Memory B cell (primary cell): ENCODE measurements at places on chromosomes 1 and 21.

DNA sequence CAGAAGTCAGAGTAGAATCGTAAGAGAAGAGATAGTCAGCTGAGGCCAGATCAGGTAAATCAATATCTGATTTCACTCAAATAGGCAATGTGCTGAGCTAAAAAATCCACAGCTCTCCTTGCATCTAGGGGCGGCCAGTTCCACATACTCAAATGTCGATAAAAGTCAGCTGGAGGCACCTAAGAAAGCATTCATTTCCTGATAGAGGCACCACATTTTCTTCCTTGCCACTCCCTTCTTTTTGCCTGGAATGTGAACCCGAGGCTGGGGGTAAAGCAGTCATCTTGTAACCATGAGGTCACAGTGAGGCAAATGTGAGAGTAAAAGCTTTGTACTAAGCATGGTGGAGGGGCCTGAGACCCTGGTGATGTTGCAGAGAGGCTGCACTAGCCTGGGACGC, 24.2 kb upstream of the CTPS1 start:
- peaks cover 21% of the 10 kb centered on the region for H3K27me3 ChIP-seq
- H3K36me3 ChIP-seq: peaks cover 1% of the 10 kb centered on the region
- no peak overlapping the region for H3K27ac ChIP-seq
- no peak for DNase-seq

- no peaks in the 10 kb centered on the region for H3K27me3 ChIP-seq
- H3K27ac ChIP-seq: no peak overlapping the region
- no peaks in the 10 kb centered on the region for H3K4me1 ChIP-seq
- H3K4me3 ChIP-seq: no peak overlapping the region
- no peak for DNase-seq
Measured at GRCh38 chr21:32322103-32322502, 23.4 kb downstream of the MRAP start.

- H3K27me3 ChIP-seq: no peaks in the 10 kb centered on the region
- no peak overlapping the region for H3K4me3 ChIP-seq
- no peak for DNase-seq
- peaks cover 18% of the 10 kb centered on the region for H3K36me3 ChIP-seq
- H3K4me1 ChIP-seq: peaks cover 3% of the 10 kb centered on the region
- no peak overlapping the region for H3K27ac ChIP-seq
Measured at GRCh38 chr1:45385302-45385701, 45.1 kb upstream of the MUTYH start.

- H3K4me3 ChIP-seq: no peak overlapping the region
- H3K36me3 ChIP-seq: no peaks in the 10 kb centered on the region
- no peaks in the 10 kb centered on the region for H3K27me3 ChIP-seq
- no peak overlapping the region for H3K27ac ChIP-seq
Measured at GRCh38 chr1:190494451-190494850, 16.8 kb upstream of the BRINP3 start.

DNA sequence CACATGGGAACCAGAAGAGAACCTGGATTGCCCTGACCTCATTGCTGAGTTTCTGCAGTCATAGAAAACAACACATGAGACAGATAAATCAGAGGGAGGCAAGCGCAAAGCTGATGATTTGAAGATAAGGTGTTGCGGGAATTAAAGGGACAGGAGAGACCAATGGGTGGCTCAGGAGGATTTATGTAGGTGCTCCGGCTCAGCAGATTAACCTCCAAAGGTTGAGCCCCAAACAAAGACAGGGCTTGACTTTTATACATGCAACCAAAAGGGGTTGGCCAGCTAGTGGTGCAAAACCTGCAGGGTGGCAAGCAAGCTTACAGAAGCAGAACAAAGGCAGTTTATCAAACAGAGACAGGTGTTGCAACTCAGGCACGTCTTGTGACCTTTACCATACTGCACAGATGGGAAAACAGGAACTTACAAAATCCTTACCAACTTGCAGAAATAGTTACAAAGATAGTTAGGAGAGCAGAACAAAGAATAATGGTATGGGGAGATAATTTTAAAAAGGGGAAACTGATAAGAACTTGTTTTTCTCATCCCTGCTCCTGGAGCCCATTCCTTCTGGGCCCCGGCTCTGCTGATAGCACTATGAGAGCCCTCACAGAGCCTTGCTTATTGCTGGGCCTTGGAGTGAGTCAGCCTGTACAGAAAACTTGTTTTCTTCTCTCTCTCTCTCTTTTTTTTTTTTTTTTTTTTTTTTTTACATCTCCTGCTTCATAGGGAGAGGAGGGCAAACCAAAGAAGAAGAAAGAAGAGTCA, 93.6 kb downstream of the SNRPE start:
- H3K4me3 ChIP-seq: no peak overlapping the region
- no peaks in the 10 kb centered on the region for H3K4me1 ChIP-seq
- H3K27me3 ChIP-seq: peaks cover 13% of the 10 kb centered on the region
- DNase-seq: no peak
- H3K36me3 ChIP-seq: peaks cover 10% of the 10 kb centered on the region

- no peak overlapping the region for H3K4me3 ChIP-seq
- H3K27me3 ChIP-seq: no peaks in the 10 kb centered on the region
- peaks cover 32% of the 10 kb centered on the region for H3K4me1 ChIP-seq
Measured at GRCh38 chr1:114467491-114467890, 43.5 kb downstream of the TRIM33 start.

GRCh38 chr21:36288651-36289243, 31.2 kb upstream of the MORC3 start:
- peaks cover 30% of the 10 kb centered on the region for H3K36me3 ChIP-seq
- no peak for DNase-seq
- H3K4me3 ChIP-seq: peak overlapping the region; percentile 56
- peaks cover 10% of the 10 kb centered on the region for H3K4me1 ChIP-seq
- no peaks in the 10 kb centered on the region for H3K27me3 ChIP-seq

DNA sequence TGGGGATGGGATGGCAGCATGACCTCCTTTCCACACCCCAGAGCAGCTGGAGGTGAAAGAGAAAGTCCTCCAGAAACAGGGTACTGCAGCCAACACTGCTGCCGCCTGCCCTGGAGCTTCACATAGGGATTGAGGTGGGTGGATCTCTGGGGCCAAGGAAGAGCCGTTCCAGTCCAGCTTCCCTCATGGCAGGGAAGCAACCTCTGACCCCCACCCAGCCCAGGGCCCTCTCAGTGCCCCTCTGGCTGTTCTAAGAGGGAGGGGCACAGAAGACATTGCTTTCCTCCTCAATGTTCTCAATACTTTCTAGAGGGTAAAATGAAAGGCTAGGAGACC, 5.7 kb downstream of the KIF21B start:
- H3K27ac ChIP-seq: no peak overlapping the region
- H3K4me1 ChIP-seq: peaks cover 69% of the 10 kb centered on the region
- peak overlapping the region; percentile 57 for H3K4me3 ChIP-seq
- H3K27me3 ChIP-seq: no peaks in the 10 kb centered on the region

- H3K36me3 ChIP-seq: peaks cover 10% of the 10 kb centered on the region
- no peak for DNase-seq
Measured at GRCh38 chr1:59397139-59397858, 100.4 kb downstream of the FGGY start.

DNA sequence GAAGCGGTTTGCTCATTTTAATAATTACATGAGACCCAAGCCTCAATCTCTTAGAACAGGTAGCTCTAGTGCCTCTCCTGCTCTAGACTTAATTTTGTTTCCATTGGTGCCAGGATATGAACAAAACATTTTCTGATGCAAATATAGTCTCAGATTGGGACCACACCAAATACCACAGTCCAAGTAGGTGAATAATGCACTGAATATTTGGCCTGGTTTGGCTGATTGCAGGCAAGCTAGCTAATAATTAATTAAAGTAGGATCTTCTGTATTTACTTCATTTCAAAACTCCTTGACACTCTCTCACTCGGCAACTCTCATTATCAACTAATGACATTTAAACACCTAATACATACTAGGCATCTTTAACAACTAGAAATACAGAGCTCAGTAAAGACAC, 219.6 kb downstream of the LTN1 start:
- H3K4me3 ChIP-seq: no peak overlapping the region
- H3K36me3 ChIP-seq: peaks cover 8% of the 10 kb centered on the region
- no peaks in the 10 kb centered on the region for H3K27me3 ChIP-seq
- no peaks in the 10 kb centered on the region for H3K4me1 ChIP-seq

DNA sequence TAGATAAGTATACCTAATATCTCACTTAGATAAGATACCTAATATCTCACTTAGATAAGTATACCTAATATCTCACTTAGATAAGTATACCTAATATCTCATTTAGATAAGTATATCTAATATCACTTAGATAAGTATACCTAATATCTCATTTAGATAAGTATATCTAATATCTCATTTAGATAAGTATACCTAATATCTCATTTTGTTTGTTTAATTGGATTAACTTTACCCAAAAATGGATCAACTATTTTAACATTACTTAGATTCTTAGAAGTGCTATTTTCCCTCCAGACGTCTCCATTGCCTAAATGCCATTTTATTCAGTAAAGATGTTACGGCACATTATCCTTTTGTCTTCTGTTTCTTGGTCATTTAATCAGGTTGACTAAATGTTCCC, 346.4 kb downstream of the CHRM3 start:
- H3K4me1 ChIP-seq: no peaks in the 10 kb centered on the region
- H3K4me3 ChIP-seq: no peak overlapping the region
- no peak overlapping the region for H3K27ac ChIP-seq
- H3K36me3 ChIP-seq: no peaks in the 10 kb centered on the region
- H3K27me3 ChIP-seq: no peaks in the 10 kb centered on the region
- DNase-seq: no peak

- H3K36me3 ChIP-seq: no peaks in the 10 kb centered on the region
- H3K4me3 ChIP-seq: no peak overlapping the region
- no peaks in the 10 kb centered on the region for H3K4me1 ChIP-seq
- no peak for DNase-seq
Measured at GRCh38 chr1:91710261-91710660, 175.7 kb downstream of the TGFBR3 start.

- DNase-seq: peak; percentile 16
- H3K4me1 ChIP-seq: peaks cover 12% of the 10 kb centered on the region
- no peak overlapping the region for H3K27ac ChIP-seq
- H3K36me3 ChIP-seq: no peaks in the 10 kb centered on the region
Measured at GRCh38 chr1:905811-906599, 17.7 kb upstream of the SAMD11 start.

DNA sequence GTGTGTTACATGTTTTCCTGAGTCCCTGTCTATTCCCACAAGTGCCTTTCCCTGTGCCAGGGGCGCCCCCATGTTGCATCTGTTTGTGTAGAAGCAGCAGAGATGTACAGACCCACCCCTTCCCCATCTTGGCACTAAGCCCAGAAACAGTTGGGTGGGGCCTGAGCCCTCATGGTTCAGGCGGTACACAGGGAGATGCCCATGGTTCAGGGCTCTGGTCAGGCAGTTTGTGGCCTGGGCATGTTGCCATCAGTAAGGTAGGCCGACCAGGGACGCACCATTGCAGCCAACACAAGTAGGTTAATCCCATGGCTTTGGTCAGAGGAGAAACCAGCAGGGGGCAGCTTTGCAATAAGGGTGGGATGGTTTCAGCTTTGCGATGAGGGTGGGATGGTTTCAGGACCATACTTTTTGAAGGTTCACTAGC, 914 bp upstream of the ADGRB2 start:
- H3K4me3 ChIP-seq: peak overlapping the region; percentile 27
- no peaks in the 10 kb centered on the region for H3K36me3 ChIP-seq
- H3K27me3 ChIP-seq: peaks cover 3% of the 10 kb centered on the region
- H3K4me1 ChIP-seq: peaks cover 33% of the 10 kb centered on the region
- no peak overlapping the region for H3K27ac ChIP-seq

- no peak for DNase-seq
- no peaks in the 10 kb centered on the region for H3K36me3 ChIP-seq
- H3K4me1 ChIP-seq: peaks cover 4% of the 10 kb centered on the region
- H3K27ac ChIP-seq: no peak overlapping the region
- H3K27me3 ChIP-seq: peaks cover 22% of the 10 kb centered on the region
Measured at GRCh38 chr1:162019006-162019405, 4.7 kb downstream of the OLFML2B start.

DNA sequence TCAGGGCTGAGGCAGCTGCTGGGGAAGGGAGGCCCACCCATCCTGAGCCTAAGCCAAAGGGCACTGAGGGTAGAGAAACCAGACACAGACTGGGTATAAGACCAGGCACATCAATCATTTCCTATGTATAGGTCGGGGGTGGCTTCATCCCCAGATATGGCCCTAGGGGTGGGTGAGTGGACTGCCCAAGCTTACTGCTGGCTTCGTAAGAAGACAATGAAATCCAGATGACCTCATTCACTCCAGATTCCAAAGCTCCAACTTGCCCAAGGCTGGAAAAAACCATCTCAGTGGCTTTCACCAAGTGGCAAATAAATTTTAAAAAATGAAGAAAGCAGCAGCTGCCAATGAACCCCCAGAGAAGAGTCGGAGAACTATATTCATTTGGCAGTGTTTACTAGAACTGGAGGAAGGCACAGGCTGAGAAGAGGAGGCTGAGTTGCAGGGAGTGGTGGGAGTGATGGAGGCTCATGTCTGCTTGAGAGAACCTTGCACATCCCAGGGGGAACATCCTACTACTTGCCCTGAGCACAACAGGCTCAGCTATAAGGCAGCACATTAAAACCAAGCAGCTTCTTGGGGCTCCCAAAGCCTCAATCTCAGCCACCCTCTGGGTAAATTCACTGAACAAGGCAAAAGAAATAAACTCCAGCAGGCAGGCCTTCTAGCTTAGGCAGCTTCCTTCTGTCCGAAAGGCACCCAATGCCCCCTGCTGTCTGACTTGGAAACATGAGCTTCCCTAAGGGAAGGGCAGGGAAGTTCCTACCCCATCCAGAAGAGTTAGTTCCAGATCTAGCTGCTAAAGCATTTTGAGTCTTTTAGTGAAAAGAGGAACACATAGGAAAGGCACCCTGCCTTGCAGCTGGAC, 14.1 kb downstream of the PEA15 start:
- H3K36me3 ChIP-seq: peaks cover 34% of the 10 kb centered on the region
- peaks cover 2% of the 10 kb centered on the region for H3K4me1 ChIP-seq
- no peak overlapping the region for H3K4me3 ChIP-seq
- H3K27ac ChIP-seq: peak overlapping the region; percentile 82
- no peaks in the 10 kb centered on the region for H3K27me3 ChIP-seq

DNA sequence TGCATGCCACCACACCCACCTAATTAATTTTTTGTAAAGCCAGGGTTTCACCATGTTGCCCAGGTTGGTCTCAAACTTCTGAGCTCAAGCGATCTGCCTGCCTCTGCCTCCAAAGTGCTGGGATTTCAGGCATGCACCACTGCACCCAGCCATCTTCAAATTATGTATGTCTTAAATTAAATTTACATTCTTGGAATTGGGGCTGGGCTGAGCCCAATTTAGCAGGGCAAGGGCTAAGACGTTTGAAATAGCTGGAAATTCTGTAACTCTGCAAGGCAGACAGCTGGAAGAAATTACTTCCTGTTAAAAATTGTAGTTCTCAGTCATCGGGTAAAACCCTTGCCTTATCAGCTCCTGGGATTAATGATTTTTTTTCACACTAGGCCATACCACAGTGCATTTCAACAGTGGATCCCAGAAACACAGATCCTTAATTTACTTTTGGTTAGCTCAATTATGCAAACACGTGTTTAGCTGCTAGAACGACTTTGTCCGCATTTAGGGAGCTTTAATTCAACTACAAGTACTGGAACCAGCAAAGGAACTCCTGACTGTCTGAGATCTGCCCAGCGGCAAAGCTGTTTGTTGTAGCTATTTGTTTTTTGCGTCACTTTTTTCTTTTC, 83.3 kb downstream of the OLFML3 start:
- no peak overlapping the region for H3K4me3 ChIP-seq
- no peaks in the 10 kb centered on the region for H3K4me1 ChIP-seq
- no peaks in the 10 kb centered on the region for H3K36me3 ChIP-seq
- no peak for DNase-seq
- H3K27ac ChIP-seq: no peak overlapping the region

- DNase-seq: no peak
- H3K36me3 ChIP-seq: no peaks in the 10 kb centered on the region
- H3K4me3 ChIP-seq: no peak overlapping the region
- H3K4me1 ChIP-seq: no peaks in the 10 kb centered on the region
- no peak overlapping the region for H3K27ac ChIP-seq
- no peaks in the 10 kb centered on the region for H3K27me3 ChIP-seq
Measured at GRCh38 chr1:216807696-216808095, 84.5 kb upstream of the ESRRG start.
